Stimulated activated CD8-positive, alpha-beta memory T cell treated with anti-CD3 and anti-CD28 coated beads, Interleukin-7, amount 100 ng/mL, for 48 hours (primary cell): ENCODE measurements at places on chromosomes 13 and 19.

- DNase-seq: peak; percentile 47
Measured at GRCh38 chr19:21022996-21023395, 2.5 kb downstream of the ZNF430 start.

DNA sequence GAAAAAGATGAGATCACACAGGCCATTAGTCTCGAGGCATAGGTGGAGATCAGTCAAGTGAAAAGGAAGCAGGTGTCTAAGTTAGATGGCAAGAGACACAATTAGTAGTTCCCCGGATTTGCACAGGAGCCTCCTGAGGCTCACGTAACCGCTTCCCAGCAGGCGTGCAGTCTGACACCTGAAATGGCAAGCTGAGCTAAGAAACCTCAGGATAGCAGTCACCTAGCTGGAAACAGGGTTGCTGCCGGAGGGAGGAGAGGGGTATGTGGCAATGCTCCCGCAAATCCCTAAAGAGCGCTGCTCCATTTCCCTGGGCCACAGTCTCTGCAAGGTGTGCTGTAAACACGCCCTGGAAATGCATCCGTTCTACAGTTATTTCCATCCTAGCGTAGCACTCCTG lies 1151.0 kb downstream of the DIAPH3 start:
- no peak for DNase-seq

- DNase-seq: no peak
Measured at GRCh38 chr13:61774903-61775302, 359.3 kb upstream of the PCDH20 start.

GRCh38 chr13:34217343-34218025 lies 399.5 kb downstream of the RFC3 start:
- no peak for DNase-seq

DNA sequence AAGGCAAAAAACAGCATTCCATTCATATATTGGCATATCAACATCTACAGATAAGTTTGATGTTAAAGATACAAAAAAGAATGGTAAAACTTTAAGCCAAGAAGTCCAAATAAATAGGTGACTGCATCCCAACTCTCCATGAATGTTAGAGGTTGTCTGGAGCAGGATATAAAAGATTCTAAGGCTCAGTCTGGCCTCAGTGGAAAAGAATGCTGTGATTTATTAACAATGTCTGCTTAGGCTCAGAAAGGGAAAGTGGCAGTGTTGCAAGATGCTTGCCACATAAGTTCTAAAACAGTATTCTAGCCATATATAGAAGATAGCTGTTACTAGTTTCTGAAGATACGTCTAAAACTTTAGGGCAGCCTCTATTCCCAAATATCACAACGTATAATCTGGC lies 179.8 kb upstream of the NBEA start:
- no peak for DNase-seq

DNA sequence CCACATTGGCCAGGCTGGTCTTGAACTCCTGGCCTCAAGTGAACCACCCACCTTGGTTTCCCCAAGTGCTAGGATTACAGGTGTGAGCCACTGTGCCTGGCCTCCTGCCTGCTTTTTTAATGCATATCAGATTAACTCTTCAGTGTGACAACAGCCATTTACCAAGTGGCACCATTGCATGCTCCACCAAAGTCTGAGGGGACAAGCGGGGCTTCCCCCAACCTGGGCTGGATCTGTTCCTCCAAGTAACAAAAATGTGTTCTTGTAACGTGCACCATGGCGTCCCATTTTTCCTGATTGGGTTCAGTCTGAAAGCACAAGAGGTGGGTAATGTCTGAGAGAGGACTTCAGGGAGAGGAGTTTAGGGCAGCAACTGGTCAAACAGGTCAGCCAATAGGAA lies 77.8 kb downstream of the TEX29 start:
- DNase-seq: no peak

- no peak for DNase-seq
Measured at GRCh38 chr13:31962731-31963370, 68.7 kb upstream of the FRY start.

DNA sequence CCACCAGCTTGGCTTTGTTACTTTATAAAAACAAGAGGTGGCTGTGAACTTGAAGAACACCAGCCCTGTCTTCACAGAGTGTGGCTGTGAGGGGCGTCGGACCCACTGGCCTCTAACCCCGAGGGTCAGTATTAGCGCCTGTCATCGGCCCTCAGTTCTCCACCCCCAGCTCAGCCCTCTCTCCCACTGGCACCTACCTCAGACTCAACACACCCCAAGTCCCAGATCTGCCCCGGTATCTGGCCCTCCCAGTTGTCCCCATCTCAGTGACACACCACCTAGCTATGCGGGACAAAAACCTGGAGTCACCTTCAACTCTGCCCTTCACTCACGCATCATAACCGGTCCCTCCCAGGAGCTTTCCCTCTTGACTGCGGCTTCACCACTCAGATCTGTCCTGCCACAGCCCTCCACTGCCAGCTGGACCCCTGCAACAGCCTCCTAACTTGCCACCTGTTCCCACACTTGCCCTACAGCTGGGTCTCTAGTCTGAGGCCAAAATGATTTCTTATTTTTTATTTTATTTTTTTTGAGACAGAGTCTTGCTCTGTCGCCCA lies 45.4 kb downstream of the PEPD start:
- no peak for DNase-seq

GRCh38 chr19:7831452-7831851 lies 1.4 kb downstream of the EVI5L start:
- DNase-seq: no peak

- no peak for DNase-seq
Measured at GRCh38 chr19:21680026-21680425, 87.4 kb downstream of the ZNF100 start.

- peak; percentile 92 for DNase-seq
Measured at GRCh38 chr19:5803752-5804515, 933 bp upstream of the NRTN start.

- DNase-seq: no peak
Measured at GRCh38 chr19:40442328-40443130, 1.6 kb downstream of the SERTAD3 start.

GRCh38 chr13:22934744-22935523 lies 245.8 kb upstream of the SGCG start:
- no peak for DNase-seq

DNA sequence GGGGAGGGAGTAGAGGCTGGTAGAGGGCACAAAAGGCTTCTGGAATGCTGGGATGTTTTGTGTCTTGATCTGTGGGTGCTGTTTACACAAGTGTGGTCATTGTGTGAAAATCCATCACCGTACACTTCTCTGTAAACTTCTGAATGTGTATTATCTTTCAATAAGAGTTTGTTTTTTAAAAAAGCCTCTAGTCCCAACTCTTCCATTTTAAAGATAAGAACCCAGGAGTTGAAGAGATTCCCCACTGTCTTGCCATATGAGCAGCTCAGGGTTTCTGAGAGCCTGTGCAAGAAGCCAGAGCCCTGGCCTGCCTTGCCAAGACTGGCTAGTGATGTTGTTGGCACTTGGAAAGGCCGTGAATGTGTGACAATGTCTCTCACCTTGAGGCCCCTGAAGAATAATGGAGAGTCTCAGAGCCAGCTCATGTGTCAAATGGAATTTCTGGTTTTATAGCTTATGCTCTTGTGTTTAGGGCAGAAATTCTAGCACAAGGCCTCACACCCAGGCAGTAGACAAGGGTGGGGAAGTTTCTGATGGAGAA lies 57.5 kb upstream of the NPAS1 start:
- no peak for DNase-seq

DNA sequence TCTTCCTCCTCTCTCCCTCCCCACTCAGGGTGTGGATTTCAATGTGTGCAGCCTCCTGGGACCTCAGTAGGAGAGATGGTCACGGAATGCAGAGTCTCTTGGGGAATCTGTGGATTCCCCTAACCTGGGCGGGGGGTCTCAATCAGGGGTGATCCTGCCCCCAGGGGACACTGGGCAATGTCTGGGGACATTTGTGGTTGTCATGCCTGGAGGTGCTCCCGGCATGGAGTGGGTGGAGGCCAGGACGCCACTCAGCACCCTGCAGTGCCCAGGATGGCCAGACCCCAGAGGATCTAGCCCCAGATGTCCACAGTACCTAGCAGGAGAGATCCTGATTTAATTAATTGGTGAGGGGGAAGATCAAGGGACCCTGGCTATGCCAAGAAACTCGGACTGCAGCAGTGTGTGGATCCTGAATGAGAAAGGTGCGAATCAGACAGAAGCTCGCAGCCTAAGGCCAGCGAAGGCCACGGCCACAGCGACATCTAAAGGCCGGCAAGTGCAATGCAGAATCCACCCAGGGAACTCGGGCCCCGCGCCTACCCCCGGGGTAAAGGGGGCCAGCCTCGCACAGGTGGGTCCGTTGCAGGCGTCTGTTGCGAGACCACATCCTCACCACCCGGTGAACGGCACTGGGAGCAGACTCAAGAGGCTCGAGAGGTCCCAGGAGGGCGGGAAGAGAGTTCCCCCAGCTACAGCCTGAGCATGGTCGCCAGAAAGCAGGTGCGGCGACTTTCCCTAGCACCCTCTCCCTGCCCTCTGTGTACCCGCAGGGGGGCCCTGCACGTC lies 88.8 kb downstream of the GNG7 start:
- DNase-seq: no peak

DNA sequence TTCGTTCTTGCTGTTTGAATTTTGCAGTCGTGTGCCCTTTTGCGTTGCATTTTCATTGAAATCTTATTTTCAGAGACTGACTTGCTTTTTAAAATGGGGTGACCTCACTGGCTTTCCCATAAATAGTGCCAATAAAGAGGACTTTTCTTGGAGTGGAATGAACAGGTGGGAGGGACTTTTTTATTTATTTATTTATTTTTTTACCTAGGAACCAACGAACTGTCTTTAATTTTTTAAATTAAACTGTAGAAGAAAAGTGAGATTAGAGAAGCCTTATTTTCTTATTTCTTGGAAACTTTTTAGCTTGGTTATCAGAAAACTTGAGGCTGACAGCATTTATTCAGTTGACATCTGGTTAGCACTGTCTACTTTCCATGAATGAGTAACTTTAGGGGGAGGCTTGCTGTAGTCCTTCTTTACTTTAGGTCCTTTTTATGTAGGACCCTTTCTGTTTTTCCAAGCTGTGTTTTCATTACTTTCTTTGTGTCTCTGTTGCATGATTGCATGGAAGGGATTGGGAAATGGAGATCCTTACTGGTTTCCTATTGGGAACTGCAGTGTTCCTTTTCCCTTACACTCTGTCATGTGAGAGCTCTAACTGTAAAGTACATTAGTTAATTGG lies 1.7 kb downstream of the SLAIN1 start:
- no peak for DNase-seq

GRCh38 chr19:40974633-40975037 lies 16.4 kb upstream of the CYP2B6 start:
- peak; percentile 23 for DNase-seq

DNA sequence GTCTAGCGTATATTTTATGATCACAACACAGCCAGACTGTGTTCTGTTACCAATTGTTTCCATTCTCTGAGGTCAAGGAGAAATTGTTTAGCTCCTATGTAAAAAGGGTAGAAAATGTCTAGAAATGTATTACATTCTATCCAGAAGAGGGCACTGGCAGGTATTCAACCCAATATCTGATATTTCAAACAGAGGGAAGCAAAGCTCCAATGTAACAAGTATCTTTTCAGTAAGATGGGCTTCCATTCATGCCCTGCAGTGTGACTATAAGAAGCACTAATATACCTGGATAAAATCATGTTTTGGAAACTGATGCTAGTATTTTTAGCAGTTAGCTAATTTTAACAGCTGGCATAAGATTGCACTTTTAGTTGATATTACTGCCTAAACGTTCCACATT lies 312.7 kb downstream of the FGF14 start:
- DNase-seq: no peak

- no peak for DNase-seq
Measured at GRCh38 chr13:112161521-112162301, 94.8 kb downstream of the SOX1 start.

- peak; percentile 10 for DNase-seq
Measured at GRCh38 chr13:44231786-44232516, 141.7 kb upstream of the SERP2 start.

- no peak for DNase-seq
Measured at GRCh38 chr19:56705939-56706338, 34.4 kb upstream of the ZNF835 start.

GRCh38 chr13:106178816-106179215 lies 356.6 kb downstream of the EFNB2 start:
- no peak for DNase-seq

DNA sequence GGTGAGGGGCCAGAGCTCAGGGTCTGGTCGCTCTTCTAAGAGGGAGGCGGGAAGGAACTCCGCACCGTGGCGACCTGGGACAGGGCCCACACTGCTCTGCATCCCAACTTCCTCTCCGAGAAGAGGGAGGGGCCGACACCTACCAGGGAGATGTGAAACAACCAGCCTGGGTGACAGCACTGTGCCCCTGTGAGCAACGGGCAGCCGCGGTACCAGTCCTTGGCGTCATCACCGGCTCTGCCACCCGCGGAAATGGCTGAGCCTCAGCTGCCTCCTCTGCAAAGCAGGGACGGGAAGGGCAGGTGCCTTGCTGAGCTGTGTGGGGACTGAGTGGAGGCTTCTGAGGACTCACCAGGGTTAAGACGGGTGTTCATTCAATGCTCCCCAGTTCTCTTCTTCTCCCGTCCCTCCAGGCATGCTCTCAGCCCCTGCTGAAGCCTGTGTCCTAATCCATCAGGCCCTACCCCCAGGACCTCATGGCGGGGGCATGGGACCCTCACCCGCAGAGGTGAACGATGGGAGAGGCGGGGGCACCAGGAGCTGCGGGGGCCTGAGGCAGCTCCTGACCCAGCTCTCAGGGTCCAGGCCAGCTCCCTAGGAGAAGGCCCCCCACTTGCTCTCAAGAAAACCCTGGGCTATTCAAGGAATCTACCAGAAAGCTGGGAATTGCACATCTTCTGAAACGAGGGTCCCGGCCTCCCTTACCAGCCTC lies 9.3 kb downstream of the ZNF787 start:
- peak; percentile 35 for DNase-seq

GRCh38 chr13:113555141-113555540 lies 29.4 kb upstream of the TFDP1 start:
- no peak for DNase-seq

- DNase-seq: peak; percentile 68
Measured at GRCh38 chr19:1882089-1882785, 3.1 kb downstream of the ABHD17A start.

DNA sequence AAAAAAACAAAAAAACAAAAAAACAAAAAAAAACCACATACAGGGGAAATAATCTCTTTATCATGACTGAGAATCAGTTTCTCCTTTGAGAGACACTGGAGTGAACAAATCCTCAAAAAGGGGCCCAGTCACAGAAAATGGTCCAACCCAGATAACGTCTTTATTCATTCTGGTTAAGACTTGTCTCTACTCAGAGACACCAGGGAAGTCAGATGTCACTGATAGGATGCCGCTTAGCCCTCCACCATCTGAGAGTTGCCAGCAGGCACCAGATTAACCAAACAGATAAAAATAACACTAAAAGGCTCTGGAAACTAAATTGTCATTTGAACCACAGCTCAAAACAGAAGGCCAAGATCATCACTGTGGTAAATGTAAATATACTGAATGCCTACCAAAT lies 1163.4 kb upstream of the ATXN8OS start:
- DNase-seq: no peak

GRCh38 chr19:2668175-2668763 lies 34.2 kb downstream of the GNG7 start:
- DNase-seq: no peak

DNA sequence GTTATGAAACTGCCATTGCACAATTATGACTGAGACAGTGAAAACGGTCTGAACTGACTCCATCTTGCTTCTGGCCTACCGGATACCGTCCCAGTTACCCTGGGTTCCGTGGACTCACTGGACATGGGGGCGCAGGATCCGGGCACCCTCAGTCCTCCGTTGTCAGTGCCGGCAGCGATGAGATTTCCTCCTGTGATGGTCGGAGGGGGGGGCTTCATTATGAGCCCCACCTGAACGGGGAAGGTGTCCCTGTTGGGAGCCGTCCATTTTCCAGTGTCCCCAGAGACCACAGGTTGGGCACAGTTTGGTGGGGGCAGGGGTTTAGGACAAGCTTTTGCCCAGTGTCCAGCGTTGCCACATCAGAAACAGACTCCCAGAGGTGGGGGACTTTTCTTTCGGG lies 23.4 kb downstream of the TMEM255B start:
- no peak for DNase-seq
